ENCODE measurements at places on chromosomes 12 and 14. TPM values are rescaled to one million over a fixed set of nuclear protein-coding genes. Genes with fewer than 3 reads are reported as not detected.

GRCh38 chr12:62910549-62911169 is 24.3 kb downstream of the PPM1H start:
- no peak overlapping the region for H3K4me3 ChIP-seq
- peaks cover 15% of the 10 kb centered on the region for H3K27me3 ChIP-seq
- no peaks in the 10 kb centered on the region for H3K36me3 ChIP-seq

DNA sequence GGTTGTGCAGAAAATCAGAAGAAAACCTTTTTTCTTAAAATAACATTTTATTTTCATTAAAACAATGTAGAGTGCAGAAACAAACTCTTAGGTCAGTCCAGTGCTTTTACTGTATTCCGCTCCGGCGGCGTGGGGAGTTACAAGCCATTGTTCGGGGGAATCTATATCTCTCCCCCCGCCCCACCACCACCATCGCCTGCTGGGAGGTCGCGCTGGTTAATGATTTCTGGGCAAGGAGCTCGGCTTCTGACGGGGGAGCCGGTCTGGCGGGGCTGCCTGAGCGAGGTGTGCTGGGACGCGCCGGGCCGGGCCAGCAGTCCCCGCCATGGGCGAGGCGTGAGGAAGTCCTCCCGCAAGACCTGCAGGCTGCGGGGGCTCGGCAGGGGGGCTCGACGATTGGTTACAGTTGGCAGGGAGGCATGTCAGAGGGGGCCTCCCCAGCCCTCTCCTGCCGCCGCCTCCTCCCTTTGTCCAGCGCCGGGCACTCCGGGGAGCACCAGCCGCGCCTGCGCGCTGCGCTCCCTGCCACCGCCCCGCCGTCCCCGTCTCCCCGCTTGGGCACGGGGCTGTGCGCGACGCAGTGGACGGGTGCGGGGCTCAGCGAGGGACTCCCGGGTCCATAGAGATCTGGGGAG is 1.0 kb upstream of the DUSP6 start:
- peaks cover 40% of the 10 kb centered on the region for H3K4me1 ChIP-seq
- peaks cover 1% of the 10 kb centered on the region for H3K27me3 ChIP-seq
- peak overlapping the region; percentile 92 for H3K27ac ChIP-seq
- peak overlapping the region; percentile 86 for H3K4me3 ChIP-seq

DNA sequence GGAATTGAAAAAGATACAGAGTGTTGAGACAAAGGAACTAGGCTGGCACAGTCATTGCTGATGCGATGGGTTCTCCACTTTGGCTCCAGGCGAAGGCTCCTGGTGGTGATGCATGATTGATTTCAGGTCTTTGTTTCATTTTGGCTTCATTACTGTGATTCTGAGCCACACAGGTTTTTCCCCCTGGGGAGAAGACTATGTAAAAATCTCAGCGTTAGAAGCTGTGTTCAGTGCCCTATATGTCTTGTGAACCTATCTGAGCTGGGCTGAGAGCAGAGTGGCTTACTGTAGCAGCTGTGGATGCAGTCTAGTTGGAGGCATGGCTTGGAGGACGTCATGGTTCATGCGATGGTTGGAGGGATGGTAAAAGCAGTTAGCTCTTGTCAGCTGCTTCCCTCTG is 54.0 kb downstream of the GPATCH2L start:
- no peak overlapping the region for H3K27ac ChIP-seq
- H3K27me3 ChIP-seq = no peaks in the 10 kb centered on the region
- peaks cover 26% of the 10 kb centered on the region for H3K36me3 ChIP-seq
- H3K4me1 ChIP-seq = peaks cover 7% of the 10 kb centered on the region

- no peaks in the 10 kb centered on the region for H3K27me3 ChIP-seq
- no peaks in the 10 kb centered on the region for H3K36me3 ChIP-seq
- no peak overlapping the region for H3K4me3 ChIP-seq
- DNase-seq = no peak
- H3K27ac ChIP-seq = no peak overlapping the region
- peaks cover 9% of the 10 kb centered on the region for H3K4me1 ChIP-seq
Observed at GRCh38 chr14:33454022-33454595, 496.8 kb downstream of the EGLN3 start.

DNA sequence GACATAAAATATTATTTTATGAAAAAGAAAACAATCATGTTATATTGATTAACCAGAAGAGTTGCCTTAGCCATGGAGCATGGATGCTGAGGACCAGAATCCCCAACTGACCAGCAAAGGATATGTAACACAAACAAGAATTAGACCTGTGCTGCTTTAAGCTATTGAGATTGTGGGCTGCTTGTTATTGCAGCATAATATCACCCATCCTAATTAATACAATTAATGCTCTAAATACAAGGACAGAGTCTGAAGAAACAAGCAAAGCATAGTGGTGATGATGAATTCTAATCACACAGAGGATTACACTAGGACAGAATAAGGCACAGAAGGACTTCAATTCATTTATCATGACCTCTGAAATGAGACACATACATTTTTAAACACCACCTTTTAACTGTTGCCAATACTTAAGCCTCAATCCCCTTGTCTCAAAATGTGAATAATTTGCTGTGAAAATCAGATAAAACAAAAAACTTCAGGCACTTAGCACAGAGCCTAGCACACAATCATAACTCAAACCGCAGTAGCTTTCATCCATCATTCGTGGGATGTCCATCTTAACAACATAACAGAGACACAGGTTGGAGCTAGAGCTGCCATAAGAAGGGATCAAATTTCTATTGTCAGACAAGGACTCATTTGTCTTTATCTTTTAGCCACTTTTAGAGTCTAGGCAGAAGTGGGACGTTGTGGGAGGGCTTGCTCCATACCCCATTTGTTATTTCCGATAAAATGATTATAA is 449.6 kb upstream of the DCN start:
- DNase-seq = no peak
- H3K36me3 ChIP-seq = no peaks in the 10 kb centered on the region
- no peak overlapping the region for H3K27ac ChIP-seq

Gene BHLHE41
- total RNA-seq = not detected

DNA sequence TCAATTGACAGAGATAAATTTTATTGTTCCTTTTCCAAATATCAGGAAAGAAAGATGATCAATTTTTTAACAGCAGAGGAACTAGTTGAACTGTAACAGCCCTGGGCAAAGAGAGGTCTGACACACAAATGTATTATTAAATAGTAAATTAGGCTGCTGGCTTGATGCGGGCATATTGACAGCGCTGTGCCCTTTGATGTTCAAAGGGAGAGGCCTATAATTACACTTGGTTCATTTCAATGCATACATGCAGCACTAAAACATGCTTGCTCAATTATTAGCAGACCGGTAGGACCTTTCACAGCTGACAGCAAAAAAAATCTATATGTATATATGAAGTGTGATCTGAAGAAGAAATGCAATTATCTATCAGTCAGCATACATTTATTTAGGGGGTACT is 219.8 kb downstream of the SLC2A13 start:
- H3K36me3 ChIP-seq = no peaks in the 10 kb centered on the region
- H3K4me3 ChIP-seq = no peak overlapping the region
- DNase-seq = no peak
- H3K4me1 ChIP-seq = no peaks in the 10 kb centered on the region
- H3K27me3 ChIP-seq = no peaks in the 10 kb centered on the region

Gene CACNA2D4
- total RNA-seq = 7.2 TPM

Gene DHRS2
- 3.7 TPM for total RNA-seq
